ENCODE measurements at places on chromosomes 12 and 14.
A peak's percentile ranks its signal among the peaks of the same experiment; 100 is the strongest.

GRCh38 chr12:80869264-80869663 is 68.5 kb downstream of the LIN7A start:
- DNase-seq, result no peak

GRCh38 chr12:62268956-62269355 is 8.8 kb downstream of the USP15 start:
- no peak for DNase-seq

GRCh38 chr14:31297701-31298344 is 90.2 kb upstream of the HECTD1 start:
- no peak for DNase-seq

DNA sequence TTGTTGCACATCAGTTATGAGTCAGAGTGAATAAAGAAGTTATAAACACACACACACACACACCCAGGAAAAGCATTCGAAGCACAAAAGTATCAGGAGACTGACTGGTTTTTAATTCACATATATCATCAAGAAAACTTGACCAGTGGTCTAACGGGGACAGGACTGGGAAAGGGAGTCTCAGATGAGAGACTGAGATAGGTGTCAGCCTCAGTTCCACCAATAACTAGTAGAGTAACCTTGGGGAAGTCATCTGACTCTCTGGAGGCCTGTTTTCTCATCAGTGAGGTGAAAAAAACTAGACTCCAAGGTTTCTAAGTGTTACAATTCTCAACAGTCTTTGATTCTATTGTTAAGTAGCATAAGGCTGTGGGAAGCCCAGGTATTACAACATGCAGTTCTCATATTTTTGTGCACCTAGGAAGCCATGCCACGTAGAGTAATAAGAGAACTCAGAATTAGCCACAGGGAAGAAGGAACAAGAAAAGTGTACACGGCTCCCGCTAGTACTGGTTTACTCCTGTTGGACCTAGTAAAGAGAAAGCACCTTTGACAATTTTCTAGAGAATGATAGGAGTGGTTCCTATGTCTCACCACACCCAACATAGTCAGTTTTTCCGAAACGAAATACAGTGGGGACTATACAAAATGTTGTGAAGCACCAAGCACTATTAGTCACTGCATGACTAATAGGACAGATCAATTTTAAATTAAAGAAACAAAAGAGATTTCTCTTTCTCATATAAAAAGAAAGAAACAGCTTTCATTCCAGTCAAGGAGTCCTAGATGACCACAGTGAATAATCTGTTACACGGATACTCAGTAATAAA is 5.0 kb downstream of the PPTC7 start:
- DNase-seq, result peak; percentile 88

GRCh38 chr12:51388069-51388799 is 3.0 kb downstream of the GALNT6 start:
- no peak for DNase-seq

DNA sequence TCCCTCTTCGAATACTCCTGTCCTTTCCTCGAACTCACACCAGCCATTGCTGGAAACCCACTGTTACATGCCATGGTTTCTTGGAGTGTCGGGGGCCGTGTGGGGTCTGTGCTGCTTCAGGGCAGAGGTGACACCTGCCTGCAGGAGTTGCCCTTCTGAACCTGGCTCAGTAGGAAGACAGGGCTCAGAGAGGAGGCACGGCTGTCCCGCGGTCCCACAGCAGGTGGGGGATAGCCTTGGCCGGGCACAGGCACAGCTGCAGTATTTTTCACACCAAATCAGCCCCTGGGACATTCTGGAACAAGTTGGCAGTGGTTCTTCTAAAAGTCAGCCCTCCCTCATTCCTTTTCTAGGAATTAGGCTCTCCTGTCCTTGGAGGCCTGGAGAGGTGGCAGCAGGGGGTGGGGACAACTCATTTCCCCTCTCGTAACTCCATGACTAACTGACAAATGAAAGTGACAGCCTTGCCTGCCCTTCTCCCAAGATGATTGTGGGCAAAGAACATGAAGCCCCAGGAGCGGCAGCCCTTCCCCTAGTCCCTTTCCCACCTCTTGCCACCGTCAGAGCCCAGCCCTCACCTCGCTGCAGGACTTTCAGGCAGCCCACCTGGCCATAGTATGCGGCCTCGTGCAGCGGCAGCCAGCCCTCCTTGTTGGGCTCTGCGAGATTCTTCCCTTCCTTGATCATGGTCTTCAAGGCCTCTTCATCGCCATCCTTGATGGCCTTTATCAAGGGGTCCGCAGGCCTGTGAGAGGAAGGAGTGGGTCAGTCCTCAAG is 22.4 kb downstream of the ASB2 start:
- DNase-seq, result no peak

GRCh38 chr14:74663884-74664283 is 49.0 kb downstream of the AREL1 start:
- DNase-seq, result no peak

- no peak for DNase-seq
Observed at GRCh38 chr14:24843494-24843893, 206.5 kb downstream of the STXBP6 start.

DNA sequence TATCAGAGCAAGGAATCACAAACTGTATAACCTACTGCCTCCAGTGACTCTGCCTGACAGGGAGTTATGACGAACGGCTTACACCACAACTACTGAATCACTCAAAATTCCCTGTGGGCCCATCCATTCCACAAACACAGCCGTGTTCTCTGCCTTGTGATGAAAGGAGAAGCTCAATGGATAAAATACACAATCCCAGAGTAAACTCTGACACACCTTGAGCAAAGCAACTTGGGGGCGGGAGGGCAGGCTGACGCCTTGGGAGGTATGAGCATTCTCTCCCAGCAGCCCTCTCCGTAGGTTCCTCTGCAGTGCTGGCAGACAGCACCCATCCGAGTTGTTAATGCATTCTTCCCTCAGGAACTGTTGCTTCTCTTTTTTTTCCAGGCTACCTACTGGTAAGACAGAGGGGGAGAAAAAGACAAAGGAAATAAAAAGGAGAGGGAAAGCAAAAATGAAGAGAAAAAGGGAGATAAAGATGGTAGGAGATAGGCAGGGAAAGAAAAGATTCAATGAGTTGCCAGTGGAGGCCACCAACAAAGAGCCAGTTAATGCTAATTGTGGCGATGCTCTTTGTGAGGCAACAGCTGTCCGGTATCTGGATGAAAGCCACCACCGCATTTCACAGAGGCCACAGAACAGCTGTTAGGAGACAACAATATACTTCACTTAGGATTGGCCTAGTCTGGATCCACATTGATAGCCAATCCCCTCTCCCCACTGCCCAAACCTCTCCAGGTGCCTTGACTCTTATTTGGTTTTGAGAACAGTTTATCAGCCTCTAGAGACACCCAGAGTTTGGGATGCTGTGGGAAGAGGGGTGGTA is 4.7 kb upstream of the DIO2 start:
- no peak for DNase-seq

- DNase-seq, result no peak
Observed at GRCh38 chr12:118102609-118103008, 1.2 kb downstream of the VSIG10 start.

DNA sequence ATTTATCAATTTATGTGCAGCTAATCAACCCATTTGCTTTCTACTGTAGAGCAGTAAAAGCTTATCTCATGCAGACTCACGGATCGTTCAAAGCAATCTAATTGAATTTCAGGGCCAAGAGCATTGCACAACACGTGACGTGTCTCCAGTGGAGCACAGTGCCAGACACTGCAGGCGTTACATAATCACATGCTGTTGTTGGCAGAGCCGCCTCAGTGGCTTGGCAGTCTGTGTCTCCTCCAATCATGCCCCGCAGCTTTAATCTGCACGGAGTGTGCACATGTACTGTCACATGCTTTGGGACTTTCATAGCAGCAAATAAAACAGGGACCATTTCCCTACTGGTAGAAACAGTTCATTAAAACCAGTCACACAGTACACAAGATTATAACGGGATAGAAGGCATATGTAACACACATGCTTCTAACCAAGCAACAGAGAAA is 309.3 kb downstream of the ITPR2 start:
- DNase-seq, result no peak

DNA sequence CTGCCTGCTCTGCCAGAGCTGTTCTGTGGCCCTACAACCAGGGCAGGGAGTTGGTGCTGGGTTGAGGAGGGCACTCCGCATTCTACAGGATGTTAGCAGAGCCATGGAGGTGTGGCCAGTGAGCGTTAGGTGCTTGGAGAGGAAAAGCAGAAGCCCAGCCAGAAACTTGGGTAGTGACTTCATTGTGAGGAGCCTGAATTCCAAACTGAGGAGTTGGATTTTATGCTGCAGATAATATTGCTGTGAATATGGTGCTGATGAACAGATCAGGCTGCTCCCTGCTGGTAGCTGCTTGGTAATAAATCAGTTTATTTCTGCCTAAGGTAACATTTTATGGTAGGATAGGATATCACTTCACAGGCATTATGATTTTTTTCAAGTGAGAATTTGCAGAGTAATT is 7.1 kb upstream of the CCDC175 start:
- DNase-seq, result no peak

DNA sequence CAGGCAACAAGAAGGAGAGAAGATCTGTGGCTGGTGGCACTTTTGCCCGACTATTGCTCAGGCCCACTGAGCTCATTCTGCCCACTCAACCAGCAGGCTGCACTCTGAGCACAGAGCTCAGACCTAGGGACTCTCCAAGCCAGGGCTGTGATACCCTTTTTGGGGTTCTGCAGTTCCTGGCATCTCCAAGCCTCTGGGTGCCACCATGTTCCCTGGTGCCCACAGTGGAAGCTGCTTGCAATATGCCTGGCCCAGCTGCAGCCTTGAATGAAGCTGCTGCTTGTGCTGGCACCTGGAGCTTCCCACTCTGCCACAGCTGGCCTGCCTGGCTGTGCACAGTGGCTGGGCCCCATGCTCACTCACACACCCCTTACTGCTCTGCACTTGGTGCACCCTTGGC is 236.1 kb downstream of the ADGRD1 start:
- DNase-seq, result no peak

- no peak for DNase-seq
Observed at GRCh38 chr14:96792591-96792990, 4.6 kb upstream of the VRK1 start.

DNA sequence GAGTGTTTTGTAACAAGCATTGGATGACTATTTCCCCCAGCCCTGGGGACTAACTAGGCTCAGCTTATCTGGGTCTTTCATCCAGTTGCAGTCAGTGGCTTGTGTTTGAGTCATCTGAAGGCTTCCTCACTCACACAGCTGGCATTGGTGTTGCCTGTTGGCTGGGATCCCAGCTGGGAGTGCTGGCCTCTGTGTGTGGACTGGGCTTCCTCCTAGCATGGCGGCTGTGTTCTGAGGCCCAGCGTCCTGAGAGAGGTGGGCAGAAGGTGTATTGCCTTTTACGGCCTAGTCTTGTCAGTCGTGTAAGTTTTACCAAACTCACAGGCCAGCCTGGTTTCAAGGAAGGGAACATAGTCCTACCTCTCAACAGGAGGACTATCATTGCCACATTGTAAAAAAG is 28.3 kb upstream of the PPP2R5C start:
- DNase-seq, result no peak

Data from CD4-positive, alpha-beta T cell treated with Interleukin-15 for 4 hours (primary cell).